ENCODE measurements at places on chromosomes 12 and 14. TPM values are rescaled to one million over a fixed set of nuclear protein-coding genes. Genes with fewer than 3 reads are reported as not detected.

The BMAL2 gene
- total RNA-seq = 3.6 TPM

The MGST1 gene
- total RNA-seq = 333 TPM

DNA sequence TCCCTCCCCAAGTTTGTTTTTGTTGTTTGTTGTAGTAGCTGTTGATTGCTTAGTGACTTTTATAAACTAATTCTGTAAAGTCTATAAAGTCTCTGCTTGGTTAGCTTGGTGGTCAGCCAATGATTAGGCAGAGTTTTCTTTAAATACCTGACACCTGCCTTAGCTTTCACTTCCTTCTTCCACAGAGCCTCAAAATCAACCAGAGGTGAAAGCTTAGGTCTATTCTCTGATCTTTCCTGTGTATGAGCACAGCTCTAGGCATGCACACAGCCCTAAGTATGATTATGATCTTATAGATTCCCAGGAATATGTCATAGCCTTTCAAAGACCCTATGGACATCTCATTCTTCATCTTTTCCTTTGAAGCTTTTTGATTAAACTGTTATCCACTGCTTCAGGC is 514.7 kb downstream of the AACS start:
- DNase-seq = no peak

The KRT73 gene
- total RNA-seq = not detected

- no peak for DNase-seq
Measured at GRCh38 chr12:76329606-76330005, 18.6 kb downstream of the BBS10 start.

DNA sequence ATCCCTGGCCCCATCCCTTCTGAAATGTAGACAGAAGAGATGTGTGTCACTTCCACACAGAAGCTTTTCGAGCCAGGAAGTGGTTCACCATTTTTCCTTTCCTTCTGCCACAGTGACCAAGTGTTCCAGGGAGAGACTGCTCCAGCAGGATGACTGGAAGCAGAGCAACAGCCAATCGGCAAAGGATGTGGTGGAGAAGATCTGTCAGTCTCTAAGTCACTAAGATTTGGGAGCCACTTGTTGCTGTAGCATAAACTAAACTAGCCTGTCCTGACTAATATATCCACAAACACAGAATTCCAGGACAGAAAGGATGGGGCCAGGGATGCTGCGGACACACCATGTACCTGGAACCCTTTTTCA is 42.9 kb downstream of the DUSP6 start:
- DNase-seq = no peak

- no peak for DNase-seq
Measured at GRCh38 chr14:69612783-69613130, 1.4 kb downstream of the SUSD6 start.

The MYF5 gene
- total RNA-seq = not detected

DNA sequence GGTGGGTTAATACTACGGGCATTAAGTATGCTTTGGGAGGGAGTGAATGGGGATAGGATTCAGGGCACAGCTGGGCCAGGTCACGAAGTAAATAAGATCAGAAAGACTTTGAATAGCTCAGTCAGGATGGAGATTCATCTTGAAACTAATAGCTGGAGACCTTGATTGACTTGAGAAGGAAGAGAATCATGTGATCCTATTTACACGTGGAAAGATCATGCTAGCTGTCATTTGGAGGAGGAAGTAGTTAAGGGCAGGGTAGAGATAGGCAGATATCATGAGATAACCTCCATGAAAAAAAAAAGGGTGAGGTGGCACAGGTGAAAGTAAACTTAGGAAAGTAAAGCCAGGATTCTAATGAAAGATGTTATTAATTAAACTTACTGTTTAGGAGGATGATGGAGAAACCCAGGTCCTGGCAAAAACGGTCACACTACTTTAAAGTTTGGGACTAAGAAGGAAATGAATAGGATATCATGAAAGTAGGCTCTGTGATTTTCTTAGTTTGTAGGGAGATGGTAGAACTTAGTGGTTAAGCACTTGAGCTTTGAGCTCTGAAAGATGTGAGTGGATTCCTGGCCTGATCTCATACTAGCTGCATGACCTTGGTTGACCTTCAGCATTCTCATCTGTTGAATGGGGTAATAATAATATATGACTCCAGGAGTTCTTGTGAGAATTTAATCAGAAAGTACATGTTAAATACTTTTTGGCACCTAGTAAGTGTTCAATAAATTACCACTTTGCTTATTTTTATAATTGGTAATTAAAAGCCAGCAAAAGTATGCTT is 439.0 kb downstream of the NRXN3 start:
- DNase-seq = no peak

DNA sequence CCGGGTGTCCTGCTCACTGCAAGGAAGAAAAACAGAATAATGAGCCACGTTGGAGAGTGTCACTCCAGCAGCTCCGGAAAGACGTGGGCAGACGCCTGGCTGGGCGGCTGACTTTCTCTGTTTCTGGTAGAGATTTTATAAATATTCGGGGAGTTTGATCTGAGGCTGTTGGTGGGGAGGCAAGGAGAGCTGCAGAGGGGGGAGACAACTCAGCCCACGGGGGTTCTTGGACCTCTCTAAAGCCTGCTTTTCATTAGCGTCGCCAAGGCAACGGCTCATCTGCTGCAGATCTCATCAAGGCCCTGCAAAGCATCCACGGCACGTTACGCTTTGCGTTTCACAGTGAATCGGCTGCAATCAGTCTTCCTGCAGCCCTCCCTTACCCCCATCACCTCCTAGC is 207.2 kb downstream of the ZFP36L1 start:
- no peak for DNase-seq

The GALNT8 gene
- total RNA-seq = 41.0 TPM

- DNase-seq = peak; percentile 49
Measured at GRCh38 chr14:59464486-59465315, 479 bp downstream of the GPR135 start.

DNA sequence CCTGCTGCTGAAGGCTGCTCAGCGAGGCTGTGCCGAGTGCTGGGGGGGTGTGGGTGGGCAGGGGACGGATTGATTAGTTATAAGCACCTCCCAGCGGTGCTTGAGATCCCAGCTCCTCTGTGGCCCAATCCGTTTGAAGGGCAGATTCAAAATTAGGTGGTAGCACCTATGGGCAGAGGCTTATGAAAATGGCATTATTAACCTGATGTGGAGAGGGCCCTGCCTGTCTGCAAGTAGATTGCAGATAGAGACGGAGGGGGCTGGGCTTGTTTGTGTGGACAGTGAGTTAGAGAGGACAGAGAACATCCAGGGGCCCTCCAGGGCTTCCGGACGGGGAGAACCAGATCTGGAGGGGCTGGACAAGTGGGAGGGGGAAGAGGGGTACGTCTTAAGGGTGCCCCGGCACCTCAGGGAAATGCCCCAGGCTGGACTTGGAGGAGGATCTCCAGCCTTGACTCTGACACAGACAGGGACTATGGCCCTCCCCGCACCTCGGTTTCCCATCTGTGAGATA is at the start of gene RTL1:
Gene RTL1, minus strand, starts transcription at position 51 of the 514 bp plus-strand sequence. CDS start 18,934 bp downstream, outside the sequence.
- no peak for DNase-seq

DNA sequence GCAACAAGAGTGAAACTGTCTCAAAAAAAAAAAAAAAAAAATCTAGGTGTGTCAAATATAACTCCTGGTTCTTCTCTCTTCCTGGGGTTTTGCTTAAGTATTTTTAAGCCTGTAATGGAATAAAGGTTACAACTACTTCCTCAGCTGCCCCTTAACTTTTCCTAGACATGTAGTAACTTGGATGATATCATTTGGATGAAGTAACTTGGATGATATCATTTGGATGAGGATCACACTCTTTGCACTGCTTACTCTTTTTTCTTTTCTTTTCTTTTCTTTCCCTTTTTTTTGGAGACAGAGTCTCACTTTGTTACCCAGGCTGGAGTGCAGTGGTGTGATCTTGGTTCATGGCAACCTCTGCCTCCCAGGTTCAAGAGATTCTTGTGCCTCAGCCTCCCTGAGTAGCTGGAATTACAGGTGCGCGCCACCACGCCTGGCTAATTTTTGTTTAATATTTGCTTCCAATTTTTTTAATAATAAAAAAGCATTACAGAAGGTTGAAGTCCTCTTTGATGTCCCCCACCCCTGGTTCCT is 775 bp upstream of the FAM186A start:
- no peak for DNase-seq

DNA sequence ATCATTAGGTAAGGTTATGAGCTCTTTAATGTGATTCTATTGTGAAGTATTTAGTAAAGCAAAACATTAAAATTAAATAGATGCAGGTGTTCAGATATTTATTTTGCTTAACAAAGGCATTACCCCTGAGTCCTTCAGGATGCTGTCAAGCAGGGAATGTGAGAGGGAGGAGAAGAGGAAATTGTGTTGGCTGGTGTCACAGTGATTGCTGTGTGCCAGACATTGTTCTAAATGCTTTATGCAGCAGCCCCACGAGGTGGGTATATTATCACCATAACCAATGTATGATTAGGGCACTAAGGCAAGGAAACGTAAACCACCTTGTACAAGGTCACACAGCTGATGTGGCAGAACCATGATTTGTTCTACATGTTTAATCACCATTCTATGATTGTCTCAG is 80.1 kb downstream of the STAB2 start:
- DNase-seq = no peak

The RNASE12 gene
- total RNA-seq = not detected
